Epithelial cell of esophagus (primary cell): ENCODE measurements at places on chromosomes 6 and 20.

- DNase-seq: no peak
These were observed 4.2 kb upstream of the BLCAP start for GRCh38 chr20:37531856-37532255.

- DNase-seq: no peak
These were observed 68.6 kb downstream of the LCA5 start for GRCh38 chr6:79468587-79468986.

- DNase-seq: no peak
These were observed 536.3 kb downstream of the CDH26 start for GRCh38 chr20:60494476-60494875.

DNA sequence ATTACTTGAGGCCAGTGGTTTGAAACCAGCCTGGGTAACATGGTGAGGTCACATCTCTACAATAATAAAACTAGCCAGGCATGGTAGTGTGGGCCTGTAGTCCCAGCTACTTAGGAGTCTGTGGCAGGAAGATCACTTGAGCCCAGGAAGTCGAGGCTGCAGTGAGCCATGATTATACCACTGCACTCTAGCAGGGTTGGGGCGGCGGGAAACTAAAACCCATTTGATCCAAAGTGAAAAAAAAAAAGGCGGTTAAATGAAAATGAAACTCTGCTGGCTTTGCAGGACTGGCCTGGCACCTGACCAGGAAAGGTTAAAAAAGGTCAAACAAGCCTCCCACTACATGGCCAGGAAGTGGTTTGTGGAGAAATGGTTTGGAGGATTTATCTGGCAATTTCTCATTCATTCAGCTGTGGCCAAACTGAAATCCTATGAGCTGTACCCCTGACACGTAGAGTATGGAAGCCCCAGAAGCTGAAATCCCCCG is 36.6 kb downstream of the MTRES1 start:
- no peak for DNase-seq

GRCh38 chr20:2757001-2757400 is 43.4 kb downstream of the CPXM1 start:
- DNase-seq: no peak

GRCh38 chr6:4620284-4621151 is 155.7 kb upstream of the CDYL start:
- no peak for DNase-seq

GRCh38 chr20:17676942-17677341 is 5.1 kb downstream of the RRBP1 start:
- DNase-seq: no peak

DNA sequence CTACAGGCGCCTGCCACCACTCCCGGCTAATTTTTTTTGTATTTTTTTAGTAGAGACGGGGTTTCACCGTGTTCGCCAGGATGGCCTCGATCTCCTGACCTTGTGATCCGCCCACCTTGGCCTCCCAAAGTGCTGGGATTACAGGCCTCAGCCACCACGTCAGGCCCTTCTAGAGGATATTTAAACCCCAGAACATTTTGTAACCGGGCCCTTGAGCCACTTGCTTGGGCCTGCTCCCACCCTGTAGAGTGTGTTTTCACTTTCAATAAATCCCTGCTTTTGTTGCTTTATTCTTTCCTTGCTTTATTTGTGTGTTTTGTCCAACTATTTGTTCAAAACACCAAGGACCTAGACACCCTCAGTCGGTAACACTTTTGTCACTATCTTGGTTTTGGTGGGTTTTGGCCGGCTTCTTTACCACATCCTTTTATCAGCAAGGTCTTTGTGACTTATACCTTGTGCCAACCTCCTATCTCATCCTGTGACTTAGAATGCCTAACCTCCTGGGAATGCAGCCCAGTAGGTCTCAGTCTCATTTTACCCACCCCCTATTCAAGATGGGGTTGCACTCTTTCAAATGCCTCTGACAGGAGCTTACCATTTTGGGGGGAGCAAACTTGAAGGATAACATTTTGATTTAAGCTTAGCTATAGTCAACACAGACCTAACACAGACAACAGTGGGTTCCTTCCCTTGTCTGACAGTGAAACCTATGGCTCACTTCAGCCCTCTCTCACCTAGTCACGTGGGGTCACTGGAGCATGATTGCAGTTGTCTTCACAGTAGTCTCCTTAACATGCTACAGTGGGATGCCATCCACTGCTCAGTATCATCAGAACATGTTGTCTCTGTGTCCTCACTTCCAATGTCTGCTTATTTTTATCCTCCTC is 27.9 kb upstream of the KIF6 start:
- no peak for DNase-seq

DNA sequence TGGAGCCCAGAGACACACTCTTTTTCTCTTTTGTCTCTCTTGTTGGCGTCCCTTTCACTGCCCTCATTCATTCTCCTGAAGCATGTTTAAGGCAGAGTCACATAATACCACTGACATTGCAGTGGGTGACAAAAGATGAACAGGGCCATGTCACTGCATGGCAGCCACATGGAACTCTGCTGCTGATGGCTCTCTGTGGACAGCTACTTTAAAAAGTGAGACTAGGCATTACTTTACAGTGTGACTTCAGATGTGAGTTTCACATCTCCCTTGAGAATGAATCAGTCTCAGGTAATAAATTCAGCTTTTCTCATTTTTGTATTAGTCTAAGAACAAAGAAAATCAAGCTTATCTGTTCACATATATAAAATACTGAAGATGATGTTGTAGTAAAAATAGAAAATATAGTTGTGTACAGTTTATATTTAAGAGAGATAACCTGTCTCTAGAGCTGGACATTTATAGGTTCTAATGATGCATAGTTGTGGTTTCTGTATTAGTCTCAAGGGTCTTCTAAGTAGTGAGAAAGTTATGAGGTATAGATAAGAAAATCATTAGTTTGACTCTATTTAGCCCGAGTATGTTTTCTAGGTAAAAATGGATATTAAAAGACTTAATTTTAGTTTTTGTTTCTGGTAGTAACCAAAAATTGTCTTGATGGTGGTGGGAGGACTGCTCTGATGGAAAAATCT is 6.1 kb downstream of the MRS2 start:
- no peak for DNase-seq
